ENCODE measurements at places on chromosomes 11 and 22. TPM values are rescaled to one million over a fixed set of nuclear protein-coding genes. Genes with fewer than 3 reads are reported as not detected.
A peak's percentile ranks its signal among the peaks of the same experiment; 100 is the strongest.

DNA sequence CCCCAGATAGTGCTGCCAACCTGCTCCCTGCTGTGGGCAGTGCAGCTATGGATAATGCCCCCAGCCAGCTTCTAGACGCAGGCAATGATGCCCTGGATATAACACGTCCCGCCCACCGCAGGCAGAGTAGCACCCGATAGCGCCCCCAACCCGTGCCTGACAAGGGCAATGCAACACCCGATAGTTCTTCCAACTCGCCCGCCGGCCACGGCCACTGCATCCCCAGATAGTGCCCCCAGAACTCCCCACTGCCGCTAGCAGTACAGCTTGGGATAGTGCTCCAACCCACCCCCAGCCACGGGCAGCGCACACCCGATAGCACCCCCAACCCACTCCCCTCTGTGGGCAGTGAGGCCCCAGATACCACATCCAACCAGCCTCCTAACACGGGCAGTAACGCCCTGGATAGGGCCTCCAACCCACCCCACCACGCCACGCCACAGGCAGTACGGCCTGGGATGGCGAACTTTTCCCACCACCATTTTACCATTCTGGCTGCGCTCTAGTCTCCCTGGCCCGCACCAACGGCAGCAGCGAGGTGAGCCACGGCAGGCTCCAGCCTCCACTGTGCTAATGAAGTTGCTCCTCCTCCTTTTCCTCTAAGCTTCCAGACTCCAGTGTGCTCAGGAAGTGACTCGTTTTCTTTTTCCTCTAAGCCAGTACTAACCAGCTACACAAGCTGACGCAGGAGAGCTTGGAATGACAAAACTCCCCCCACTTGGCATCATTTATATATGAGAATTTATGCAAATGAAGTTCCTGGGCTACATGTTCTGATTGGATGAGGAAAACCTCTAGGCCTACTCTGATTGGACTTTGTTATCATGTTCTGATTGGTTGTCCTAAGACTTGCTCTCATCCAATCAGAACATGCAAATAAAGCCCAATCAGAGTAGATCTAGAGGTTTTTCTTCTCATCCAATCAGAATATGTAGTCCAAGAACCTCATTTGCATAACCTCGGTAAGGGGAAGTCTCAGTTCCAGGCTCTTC is 3.0 kb upstream of the RFPL3 start:
- peak; percentile 49 for DNase-seq
- no peaks in the 10 kb centered on the region for H3K36me3 ChIP-seq
- no peaks in the 10 kb centered on the region for H3K4me1 ChIP-seq

DNA sequence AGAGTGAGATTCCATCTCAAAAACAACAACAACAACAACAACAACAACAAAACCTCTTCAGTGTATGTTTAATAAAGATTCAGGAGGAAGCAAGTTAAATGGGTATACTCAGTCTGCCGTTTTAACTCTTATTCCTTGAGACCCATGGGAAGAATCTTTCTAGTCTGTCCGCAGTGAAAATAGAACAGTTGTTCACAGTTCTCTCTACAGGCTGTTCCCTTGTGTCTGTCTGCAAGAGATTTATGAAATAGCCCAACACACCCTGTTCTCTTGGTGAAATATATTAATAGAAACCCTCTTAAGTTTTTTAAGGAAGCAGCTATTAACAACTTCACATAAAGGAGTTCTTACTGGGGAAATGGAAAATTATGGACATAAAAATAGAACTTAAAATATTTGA is 682.2 kb upstream of the RAG2 start:
- H3K36me3 ChIP-seq: no peaks in the 10 kb centered on the region
- no peak for DNase-seq
- no peak overlapping the region for H3K27ac ChIP-seq

The CELSR1 gene
- polyA plus RNA-seq: 1.6 TPM

- no peaks in the 10 kb centered on the region for H3K36me3 ChIP-seq
- H3K27ac ChIP-seq: no peak overlapping the region
- DNase-seq: no peak
- no peaks in the 10 kb centered on the region for H3K4me1 ChIP-seq
- no peaks in the 10 kb centered on the region for H3K27me3 ChIP-seq
- H3K4me3 ChIP-seq: no peak overlapping the region
Measured at GRCh38 chr11:93099806-93100205, 98.0 kb downstream of the SLC36A4 start.

- H3K4me3 ChIP-seq: no peak overlapping the region
- peaks cover 8% of the 10 kb centered on the region for H3K4me1 ChIP-seq
- no peaks in the 10 kb centered on the region for H3K36me3 ChIP-seq
Measured at GRCh38 chr11:86220653-86221052, 23.9 kb upstream of the EED start.

The SORL1 gene
- 4.9 TPM for polyA plus RNA-seq

- peaks cover 4% of the 10 kb centered on the region for H3K4me1 ChIP-seq
- H3K27me3 ChIP-seq: no peaks in the 10 kb centered on the region
- DNase-seq: no peak
- no peak overlapping the region for H3K27ac ChIP-seq
- H3K4me3 ChIP-seq: no peak overlapping the region
Measured at GRCh38 chr11:59199546-59200422, 12.9 kb downstream of the MPEG1 start.

The CASP4 gene
- 37.6 TPM for polyA plus RNA-seq

The CASTOR1 gene
- 18.3 TPM for polyA plus RNA-seq

The GDPD4 gene
- 0.88 TPM for polyA plus RNA-seq

DNA sequence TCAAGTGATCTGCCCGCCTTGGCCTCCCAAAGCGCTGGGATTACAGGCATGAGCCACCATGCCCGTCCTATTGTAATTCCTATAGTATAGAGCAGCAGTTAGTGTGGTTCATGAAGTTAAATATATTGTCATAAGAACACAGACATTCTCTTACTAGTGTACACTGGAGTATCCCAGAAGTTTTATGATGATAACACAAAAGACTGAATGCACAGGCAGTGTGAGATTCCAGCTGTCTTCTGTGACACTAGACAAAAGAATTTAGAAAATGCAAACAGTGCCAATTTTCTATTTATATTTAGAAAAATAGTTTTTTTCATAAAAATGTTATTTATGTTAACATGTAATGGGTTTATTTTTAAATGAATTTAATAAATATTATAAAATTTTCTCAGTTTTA is 39.4 kb upstream of the RBX1 start:
- no peaks in the 10 kb centered on the region for H3K4me1 ChIP-seq
- no peak overlapping the region for H3K27ac ChIP-seq
- H3K4me3 ChIP-seq: no peak overlapping the region
- no peak for DNase-seq

The ANGPTL5 gene
- 0.22 TPM for polyA plus RNA-seq

The BRSK2 gene
- polyA plus RNA-seq: 5.3 TPM

GRCh38 chr22:27440304-27440865 is 361.2 kb downstream of the MN1 start:
- no peak overlapping the region for H3K4me3 ChIP-seq
- H3K27me3 ChIP-seq: no peaks in the 10 kb centered on the region
- H3K36me3 ChIP-seq: no peaks in the 10 kb centered on the region
- no peaks in the 10 kb centered on the region for H3K4me1 ChIP-seq
- no peak for DNase-seq
- no peak overlapping the region for H3K27ac ChIP-seq

The NXPE4 gene
- polyA plus RNA-seq: not detected

The OR8A1 gene
- not detected for polyA plus RNA-seq

- H3K27ac ChIP-seq: no peak overlapping the region
- no peaks in the 10 kb centered on the region for H3K27me3 ChIP-seq
- DNase-seq: no peak
- H3K36me3 ChIP-seq: no peaks in the 10 kb centered on the region
Measured at GRCh38 chr11:60848714-60849151, 6.8 kb downstream of the CCDC86 start.

GRCh38 chr22:22909605-22910271 is 22.1 kb downstream of the IGLL5 start:
- no peaks in the 10 kb centered on the region for H3K36me3 ChIP-seq
- H3K4me3 ChIP-seq: no peak overlapping the region
- no peak overlapping the region for H3K27ac ChIP-seq
- no peaks in the 10 kb centered on the region for H3K4me1 ChIP-seq
- H3K27me3 ChIP-seq: no peaks in the 10 kb centered on the region

The TBCEL gene
- 6.8 TPM for polyA plus RNA-seq

GRCh38 chr22:38649841-38650522 is 6.2 kb downstream of the FAM227A start:
- H3K4me1 ChIP-seq: no peaks in the 10 kb centered on the region
- no peak for DNase-seq
- no peak overlapping the region for H3K27ac ChIP-seq
- H3K4me3 ChIP-seq: no peak overlapping the region
- no peaks in the 10 kb centered on the region for H3K36me3 ChIP-seq

The ART1 gene
- not detected for polyA plus RNA-seq

DNA sequence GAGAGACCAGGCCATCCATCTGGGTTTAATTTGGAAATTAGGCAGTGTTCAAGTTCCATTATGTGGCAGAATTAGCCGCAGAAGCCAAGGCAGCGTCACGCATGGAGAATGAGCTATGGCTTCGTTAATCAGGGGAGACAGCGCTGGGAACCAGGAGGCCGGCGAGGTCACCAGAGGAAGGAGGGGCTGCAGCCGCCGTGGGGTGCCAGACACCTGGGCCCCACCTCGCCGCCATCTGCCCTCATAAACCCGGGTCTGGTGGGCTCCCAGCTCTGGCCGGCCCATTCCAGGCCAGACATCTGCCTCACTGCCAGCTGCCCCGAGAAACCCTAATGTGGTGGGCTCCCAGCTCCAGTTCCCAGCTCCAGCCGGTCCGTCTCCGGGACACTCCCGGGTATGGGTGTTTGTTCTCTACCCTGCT is 676.9 kb downstream of the BRD1 start:
- DNase-seq: no peak
- H3K36me3 ChIP-seq: no peaks in the 10 kb centered on the region
- no peak overlapping the region for H3K27ac ChIP-seq
- no peak overlapping the region for H3K4me3 ChIP-seq
- H3K4me1 ChIP-seq: no peaks in the 10 kb centered on the region

The NCR3LG1 gene
- polyA plus RNA-seq: 0.32 TPM

The MAP6 gene
- polyA plus RNA-seq: 34.8 TPM

GRCh38 chr22:45366713-45367112 is 46.7 kb downstream of the SMC1B start:
- H3K27me3 ChIP-seq: peaks cover 11% of the 10 kb centered on the region
- no peak overlapping the region for H3K4me3 ChIP-seq
- DNase-seq: no peak
- H3K4me1 ChIP-seq: no peaks in the 10 kb centered on the region
- H3K27ac ChIP-seq: no peak overlapping the region

DNA sequence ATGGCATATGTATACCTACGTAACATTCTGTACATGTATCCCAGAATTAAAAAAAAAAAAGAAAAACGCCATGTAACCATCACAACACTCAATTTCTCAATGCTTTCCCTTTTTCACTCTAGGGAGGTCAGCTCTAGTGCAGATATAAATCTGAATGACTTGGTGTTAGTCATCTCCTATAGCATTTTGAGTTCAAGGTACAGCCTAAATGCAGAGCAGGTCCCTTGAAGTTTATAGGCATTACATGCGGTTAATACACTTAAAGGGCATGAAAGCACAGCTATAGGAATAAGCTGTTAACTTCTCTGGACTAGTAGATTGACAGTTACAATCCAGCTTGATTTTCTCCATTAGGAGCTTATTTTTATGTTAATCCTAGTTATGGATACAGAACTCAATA is 16.2 kb upstream of the OR52I2 start:
- H3K4me1 ChIP-seq: no peaks in the 10 kb centered on the region
- H3K27me3 ChIP-seq: no peaks in the 10 kb centered on the region
- H3K4me3 ChIP-seq: no peak overlapping the region
- DNase-seq: no peak

DNA sequence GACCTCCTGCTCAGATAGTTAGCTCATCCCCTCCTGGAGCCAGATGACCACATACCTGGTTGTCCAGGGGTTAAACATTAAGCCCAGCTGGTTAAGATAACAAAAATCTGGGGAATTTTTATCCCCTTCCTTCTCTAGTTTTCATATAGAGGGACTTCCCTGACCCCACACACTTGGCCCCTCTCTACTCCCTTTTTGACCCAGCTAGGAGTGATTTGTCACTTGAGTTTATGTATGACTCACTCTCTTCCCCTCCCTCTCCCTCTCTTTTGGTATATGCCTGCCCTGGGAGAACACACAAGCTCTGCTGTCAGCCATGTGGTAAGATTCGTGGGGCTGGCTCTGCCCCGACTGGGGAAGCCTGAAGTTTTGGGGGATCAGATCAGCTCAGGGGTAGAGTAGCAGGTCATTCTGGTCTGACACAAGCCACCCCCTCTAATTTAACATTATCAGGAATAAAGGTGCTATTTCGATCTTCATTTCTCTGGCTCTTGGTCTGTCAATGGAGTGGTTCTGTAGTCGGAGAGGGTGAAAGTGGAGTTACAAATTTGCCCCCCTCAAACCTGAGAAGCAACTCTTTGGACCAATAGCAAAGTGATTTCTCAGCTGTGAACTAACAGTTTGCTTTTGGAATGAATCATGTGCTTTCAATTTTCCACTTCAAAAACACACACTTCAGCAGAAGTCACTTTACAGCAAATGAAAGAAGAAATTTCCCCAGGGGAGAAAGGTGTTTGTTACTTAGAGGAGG is 415.3 kb upstream of the CADM1 start:
- DNase-seq: no peak
- H3K27me3 ChIP-seq: no peaks in the 10 kb centered on the region
- H3K4me1 ChIP-seq: no peaks in the 10 kb centered on the region
- H3K27ac ChIP-seq: no peak overlapping the region
- H3K4me3 ChIP-seq: no peak overlapping the region

- H3K27ac ChIP-seq: no peak overlapping the region
- no peaks in the 10 kb centered on the region for H3K27me3 ChIP-seq
- DNase-seq: no peak
- no peaks in the 10 kb centered on the region for H3K4me1 ChIP-seq
Measured at GRCh38 chr22:38327396-38327795, 10.2 kb upstream of the CSNK1E start.

The ANO9 gene
- polyA plus RNA-seq: 2.9 TPM

DNA sequence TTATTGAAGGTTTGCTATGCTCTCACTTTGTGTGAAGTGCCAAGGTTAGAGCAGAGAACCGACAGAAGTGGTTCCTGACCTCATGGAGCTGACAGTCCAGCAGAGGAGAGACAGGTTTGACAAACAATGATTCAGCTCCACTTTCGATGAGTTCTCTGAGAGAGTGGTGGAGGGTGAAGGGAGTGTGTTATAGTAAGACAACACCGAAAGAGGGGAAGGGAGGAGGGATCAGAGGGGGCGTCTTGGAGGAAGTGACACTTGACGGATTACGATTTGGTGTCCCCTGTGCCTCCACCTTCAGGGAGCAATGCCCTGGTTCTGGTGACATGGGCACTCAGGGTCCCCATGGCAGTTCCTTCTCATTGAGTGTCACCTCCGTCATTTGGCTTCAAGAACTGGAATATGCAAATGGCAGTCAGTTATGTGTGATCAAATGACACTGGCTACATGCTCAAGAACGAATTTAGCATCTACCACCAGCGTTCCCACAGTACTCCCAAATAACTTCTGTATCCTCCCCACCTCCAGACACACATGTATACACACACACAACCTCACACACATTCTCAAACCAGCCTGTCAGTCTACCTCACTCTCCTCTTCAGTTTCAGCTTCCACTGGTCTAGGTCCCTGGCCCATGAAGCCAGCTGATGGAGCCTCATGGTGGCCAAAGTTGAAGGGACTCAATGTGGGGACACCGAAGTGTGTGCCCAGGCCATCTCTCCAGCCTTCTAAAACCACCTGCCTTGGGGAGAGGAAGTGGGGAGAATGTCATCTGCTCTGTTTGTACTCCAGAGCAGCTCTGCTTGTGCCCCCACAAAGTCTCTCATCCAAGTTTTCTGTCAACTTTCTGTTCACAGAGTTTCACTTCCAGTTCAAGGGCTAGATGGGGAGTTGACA is 31.4 kb upstream of the NUP160 start:
- no peaks in the 10 kb centered on the region for H3K27me3 ChIP-seq
- H3K4me3 ChIP-seq: no peak overlapping the region
- no peaks in the 10 kb centered on the region for H3K4me1 ChIP-seq

The NEFH gene
- polyA plus RNA-seq: 81.1 TPM

The MYOD1 gene
- not detected for polyA plus RNA-seq
